B cell (primary cell): ENCODE measurements at places on chromosomes 1 and 21. TPM values are rescaled to one million over a fixed set of nuclear protein-coding genes. Genes with fewer than 3 reads are reported as not detected.

DNA sequence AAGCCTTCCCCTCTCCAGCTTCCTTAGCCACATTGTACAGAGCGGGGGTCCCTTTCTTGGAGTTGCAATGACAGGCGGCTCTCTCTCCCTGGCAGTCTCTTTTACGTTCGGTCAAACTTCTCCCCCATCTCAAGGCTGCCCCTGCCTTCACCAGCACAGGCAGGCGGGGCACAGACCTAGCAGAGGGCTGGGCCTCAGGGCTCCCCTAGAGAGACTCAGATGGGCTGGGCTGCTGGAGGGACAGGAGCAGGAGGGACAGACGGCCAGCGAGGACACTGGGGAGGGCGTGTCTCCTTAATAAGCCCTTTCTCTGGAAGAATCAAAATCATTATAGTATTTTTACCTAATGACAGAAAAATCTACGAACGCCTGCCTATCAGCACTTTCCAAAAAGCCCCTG, 79.6 kb downstream of the CASZ1 start:
- DNase-seq = no peak
- no peaks in the 10 kb centered on the region for H3K27me3 ChIP-seq
- H3K4me3 ChIP-seq = no peak overlapping the region
- peaks cover 4% of the 10 kb centered on the region for H3K4me1 ChIP-seq
- H3K27ac ChIP-seq = no peak overlapping the region
- H3K36me3 ChIP-seq = no peaks in the 10 kb centered on the region

- no peak overlapping the region for H3K4me3 ChIP-seq
- no peak for DNase-seq
- H3K36me3 ChIP-seq = no peaks in the 10 kb centered on the region
- H3K4me1 ChIP-seq = no peaks in the 10 kb centered on the region
- no peaks in the 10 kb centered on the region for H3K27me3 ChIP-seq
Observed at GRCh38 chr21:32844653-32845436, 73.3 kb upstream of the PAXBP1 start.

The ZFP69B gene
- 0.88 and 1.0 TPM in 2 replicates for polyA plus RNA-seq

- peaks cover 3% of the 10 kb centered on the region for H3K27me3 ChIP-seq
- no peak for DNase-seq
- H3K4me1 ChIP-seq = no peaks in the 10 kb centered on the region
- H3K27ac ChIP-seq = no peak overlapping the region
Observed at GRCh38 chr1:202287196-202287595, 54.5 kb downstream of the UBE2T start.

- no peak for DNase-seq
- no peaks in the 10 kb centered on the region for H3K4me1 ChIP-seq
- H3K4me3 ChIP-seq = no peak overlapping the region
- H3K27ac ChIP-seq = no peak overlapping the region
- H3K36me3 ChIP-seq = no peaks in the 10 kb centered on the region
Observed at GRCh38 chr1:213714645-213715044, 273.1 kb upstream of the PROX1 start.
